Stimulated activated CD4-positive, alpha-beta T cell treated with anti-CD3 and anti-CD28 coated beads, Interleukin-12 subunit alpha, Interleukin-12 subunit beta, amount 100 ng/mL, for 24 hours (primary cell): ENCODE measurements at places on chromosomes 3 and 15.

GRCh38 chr3:40913641-40914040, 285.7 kb upstream of the CTNNB1 start:
- DNase-seq, result no peak

GRCh38 chr3:129013491-129013891, 12.4 kb downstream of the EFCC1 start:
- DNase-seq, result no peak

- DNase-seq, result no peak
These were observed 86.0 kb downstream of the EFL1 start for GRCh38 chr15:82176542-82176941.

GRCh38 chr3:157159037-157159761, 748 bp downstream of the CCNL1 start:
- peak; percentile 70 for DNase-seq

DNA sequence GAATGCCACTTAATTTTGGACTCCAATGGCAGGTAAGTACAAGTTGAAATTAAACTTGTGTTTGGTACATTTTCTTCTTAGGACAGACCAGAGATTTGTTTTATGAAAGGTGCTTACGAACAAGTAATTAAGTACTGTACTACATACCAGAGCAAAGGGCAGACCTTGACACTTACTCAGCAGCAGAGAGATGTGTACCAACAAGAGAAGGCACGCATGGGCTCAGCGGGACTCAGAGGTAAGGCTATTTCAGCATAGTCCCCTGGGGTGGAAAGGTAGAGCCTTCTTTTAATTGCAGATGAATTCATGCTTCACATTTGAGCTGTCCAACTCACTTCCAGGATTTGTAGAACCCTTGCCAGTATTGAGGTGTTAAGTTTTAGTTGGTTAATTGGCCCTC, 51.4 kb downstream of the ASTE1 start:
- DNase-seq, result no peak

DNA sequence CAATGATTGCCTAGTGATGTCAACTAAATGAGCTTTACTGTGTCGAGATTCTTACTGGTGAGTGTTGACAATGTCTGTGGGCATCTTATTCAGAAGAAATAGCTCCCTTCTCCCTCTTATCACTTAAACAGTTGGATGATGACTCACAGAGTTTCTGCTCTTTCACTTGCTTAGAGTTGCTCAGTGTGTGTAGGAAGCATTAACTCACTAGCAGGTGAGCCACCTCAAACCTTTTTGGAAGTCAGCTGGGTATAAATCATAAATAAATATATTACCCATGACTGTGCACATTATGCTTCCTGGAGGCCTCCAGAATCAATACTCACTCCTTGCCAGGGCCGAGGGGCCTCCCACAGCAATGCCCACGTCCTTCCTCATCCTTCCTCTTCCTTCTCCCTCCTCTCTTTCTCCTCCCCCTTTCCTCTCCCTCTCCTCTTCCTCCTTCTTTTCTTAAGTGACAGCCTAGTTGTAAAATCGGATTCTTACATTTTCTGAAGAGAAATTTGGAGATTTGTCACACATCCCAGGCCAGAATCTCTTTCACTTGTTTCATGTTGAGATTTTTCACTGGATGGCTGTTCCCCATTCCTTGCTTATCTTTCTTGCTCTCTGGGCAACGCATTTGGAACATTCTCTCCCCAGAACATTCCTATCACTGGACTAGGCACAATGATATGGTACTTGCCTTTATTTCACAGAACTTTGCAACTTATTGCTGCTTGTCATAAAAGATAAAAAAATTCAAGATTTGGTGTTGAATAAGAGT, 17.5 kb downstream of the SHC4 start:
- DNase-seq, result no peak

DNA sequence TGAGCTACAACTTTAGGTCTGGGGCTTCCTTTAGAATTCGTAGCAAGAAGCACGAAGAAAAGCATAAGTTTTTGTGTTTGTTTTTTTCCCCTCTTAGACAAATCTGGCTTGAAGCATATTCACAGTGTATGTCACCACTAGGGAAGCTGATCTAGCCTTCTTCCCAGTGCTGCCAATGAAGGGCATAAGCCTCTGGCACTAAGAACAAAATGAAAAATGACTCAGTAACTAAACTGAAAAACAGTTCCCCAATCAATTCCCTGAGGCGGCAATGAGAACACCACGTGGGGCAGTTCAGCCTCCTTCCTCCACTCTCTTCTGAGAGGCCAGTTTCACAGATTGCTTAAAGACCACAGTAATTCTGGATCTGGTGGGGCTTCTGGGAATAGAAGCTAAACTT, 338.1 kb downstream of the GAP43 start:
- no peak for DNase-seq

- DNase-seq, result no peak
These were observed 33.3 kb downstream of the CMTM6 start for GRCh38 chr3:32469151-32469874.

DNA sequence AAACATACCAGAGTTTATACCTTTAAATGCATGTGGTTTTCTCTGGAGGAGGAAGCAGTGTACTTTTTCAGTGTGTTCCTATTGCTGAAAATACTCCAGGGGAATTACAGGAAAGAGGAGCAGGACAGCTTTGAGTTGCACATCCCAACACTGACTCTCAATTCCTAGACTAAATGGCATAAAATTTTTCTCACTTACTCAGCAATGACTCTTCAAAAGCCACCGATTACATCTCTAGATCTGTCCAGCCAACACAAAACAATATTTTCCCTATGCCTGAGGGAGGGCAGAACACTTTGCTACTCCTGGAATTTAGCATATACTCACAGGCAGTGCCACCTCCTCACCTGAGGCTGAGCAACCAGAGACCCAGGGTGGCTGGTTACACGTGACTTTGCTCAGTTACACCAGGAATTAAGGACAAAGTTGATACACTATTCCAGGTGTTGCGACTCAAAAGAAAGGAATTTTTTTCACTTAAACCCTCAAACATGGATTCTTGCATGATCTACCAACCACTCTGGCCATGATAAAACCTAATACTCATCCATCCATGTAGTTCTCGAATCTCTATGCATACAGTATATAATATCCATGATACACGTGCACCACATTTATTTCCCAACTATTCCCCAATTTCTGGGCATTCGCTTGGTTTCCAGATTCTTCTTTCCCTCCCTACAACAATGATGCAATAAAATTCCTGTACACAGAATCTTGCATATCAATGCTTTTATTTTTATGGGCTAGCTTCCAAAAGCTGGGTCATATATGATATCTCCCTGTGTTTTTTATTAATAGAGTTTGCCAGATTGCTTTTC, 194.6 kb downstream of the THRB start:
- DNase-seq, result no peak

DNA sequence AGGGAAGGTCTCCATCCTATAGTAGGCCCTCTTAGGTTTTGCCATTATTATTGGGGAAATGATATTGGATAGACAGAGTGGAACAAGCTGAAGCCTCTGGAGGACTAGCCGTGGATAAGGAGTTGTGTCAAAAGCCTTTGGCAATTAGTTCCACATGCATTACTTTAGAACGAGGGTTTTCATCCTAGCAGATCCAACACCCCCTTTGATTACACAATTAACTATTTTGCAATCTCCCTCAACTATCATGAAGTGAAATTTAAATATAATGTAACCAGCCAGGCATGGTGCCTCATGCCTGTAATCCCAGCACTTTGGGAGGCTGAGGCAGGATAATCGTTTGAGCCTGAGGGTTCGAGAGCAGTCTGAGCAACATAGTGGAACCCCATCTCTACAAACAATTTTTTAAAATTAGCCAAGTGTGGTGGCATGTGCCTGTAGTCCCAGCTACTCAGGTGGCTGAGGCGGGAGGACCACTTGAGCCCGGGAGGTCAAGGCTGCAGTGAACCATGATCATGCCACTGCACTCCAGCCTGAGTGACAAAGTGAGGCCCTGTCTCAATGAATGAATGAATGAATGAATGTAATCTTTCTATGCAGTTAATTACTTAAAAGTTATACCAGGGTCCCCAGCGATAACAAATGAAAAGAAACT, 56.8 kb downstream of the PXYLP1 start:
- no peak for DNase-seq

GRCh38 chr3:69199942-69200341, 77.5 kb upstream of the LMOD3 start:
- DNase-seq, result no peak

DNA sequence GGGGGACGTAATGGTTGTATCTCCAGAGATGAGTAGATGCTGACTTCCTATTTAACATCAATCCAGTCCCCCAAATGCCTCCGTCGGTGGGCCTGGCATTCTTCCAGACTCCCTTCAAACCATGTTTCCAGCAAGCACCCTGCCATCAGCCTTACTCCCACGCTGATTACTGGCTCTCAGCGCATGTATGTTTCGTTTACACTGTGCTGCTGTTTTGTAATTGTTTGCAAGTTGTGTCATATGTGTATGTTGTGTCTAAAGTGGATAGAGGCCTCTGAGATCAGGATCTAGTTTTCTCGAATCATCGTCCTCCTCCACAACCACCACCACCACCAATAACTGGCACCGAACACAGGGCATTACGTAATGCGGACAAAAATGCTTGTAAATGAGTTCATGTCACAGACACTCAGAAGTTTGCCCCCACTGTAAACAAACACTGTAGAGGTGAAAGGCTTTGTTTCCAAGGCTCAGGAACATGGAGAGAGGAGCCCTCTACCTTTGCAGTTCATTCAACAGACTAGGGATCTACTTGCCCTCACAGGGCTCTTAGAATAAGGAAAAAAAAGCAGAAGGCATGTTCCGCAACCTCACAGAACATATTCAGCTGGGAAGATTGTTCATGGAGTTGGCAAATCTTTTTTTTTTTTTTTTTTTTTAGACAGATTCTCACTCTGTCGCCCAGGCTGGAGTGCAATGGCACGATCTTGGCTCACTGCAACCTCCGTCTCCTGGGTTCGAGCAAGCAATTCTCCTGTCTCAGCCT, 46.1 kb upstream of the SEMA4B start:
- DNase-seq, result no peak

DNA sequence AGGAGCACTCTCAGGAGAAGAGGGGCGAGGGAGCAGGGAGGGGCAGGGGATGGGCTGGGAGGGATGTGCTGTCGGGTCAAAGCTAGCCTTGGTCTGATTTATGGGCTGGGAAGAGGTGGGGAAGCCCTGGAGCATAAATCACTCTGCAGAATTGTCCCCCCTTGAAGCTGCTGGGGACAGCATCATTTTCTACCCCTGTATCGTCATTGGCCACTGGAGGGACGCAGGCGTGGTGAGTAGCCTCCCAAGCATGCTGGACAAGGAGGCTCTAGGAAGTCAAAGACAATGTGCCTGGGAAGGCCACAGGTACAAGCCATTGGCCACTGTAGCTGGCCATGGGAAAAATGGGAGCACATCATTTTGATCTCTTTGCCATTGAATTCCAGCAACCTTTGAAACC, 175.5 kb upstream of the CTDSPL start:
- DNase-seq, result no peak

DNA sequence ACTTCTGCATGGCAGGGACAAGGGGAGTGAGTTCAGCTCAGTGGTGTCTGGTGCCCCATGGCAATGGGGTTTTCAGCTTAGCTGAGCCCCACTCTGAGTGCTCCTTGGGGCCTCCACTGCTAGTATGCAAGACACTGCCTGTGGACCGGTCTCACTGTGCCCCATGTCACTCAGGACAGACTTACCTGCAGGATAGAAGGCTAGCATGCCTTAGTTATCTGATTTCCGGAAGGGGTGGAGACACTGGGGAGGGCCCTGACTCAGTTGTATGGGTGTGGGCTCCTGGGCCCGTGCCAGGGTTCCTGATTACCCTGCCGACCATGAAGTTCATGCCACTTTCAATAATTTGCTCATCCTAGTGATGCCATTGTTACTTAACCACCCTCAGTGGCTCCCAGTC, 4.3 kb upstream of the SLC6A20 start:
- DNase-seq, result no peak

DNA sequence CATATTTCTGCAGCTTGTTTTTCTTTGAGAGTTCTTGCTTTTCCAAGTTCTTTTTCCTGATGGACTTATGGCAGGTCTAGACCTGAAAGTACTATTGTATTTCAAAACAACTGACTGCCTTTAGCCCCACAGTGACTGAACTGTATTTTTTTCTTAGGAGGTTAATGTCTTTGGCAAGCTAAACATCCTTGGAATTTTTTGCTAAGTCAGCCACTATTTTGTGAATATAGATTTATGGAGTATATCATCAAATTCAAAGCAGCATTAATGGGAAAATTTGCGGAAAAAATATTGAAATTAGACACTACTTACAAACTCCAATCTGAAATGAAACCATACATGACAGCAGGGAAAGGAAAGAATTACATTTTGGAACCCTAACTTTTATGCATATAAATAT, 8.6 kb downstream of the PIK3CA start:
- DNase-seq, result no peak

DNA sequence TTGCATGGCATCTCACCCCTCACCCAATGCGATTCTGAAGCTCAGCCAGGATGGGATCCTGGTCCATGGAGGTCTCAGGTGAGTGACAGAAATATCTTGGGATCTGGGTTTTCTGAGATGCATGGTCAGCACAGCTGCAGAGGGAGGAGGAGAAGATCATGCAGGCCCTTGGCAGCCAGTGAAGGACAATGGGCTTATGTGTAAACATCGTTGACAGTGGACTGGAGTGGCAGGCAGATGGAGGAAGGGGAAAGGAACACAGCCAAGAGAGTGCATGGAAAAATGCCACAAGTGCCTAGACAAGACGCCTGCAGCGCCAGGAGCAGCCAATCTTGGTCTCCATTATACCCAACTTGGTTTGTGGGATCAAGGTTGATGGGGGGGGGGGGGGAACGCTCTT, 347.9 kb downstream of the MCTP2 start:
- no peak for DNase-seq

GRCh38 chr3:7950890-7951289, 550.7 kb upstream of the LMCD1 start:
- DNase-seq, result no peak

- DNase-seq, result no peak
These were observed 33.9 kb upstream of the MYZAP start for GRCh38 chr15:57557810-57558209.

DNA sequence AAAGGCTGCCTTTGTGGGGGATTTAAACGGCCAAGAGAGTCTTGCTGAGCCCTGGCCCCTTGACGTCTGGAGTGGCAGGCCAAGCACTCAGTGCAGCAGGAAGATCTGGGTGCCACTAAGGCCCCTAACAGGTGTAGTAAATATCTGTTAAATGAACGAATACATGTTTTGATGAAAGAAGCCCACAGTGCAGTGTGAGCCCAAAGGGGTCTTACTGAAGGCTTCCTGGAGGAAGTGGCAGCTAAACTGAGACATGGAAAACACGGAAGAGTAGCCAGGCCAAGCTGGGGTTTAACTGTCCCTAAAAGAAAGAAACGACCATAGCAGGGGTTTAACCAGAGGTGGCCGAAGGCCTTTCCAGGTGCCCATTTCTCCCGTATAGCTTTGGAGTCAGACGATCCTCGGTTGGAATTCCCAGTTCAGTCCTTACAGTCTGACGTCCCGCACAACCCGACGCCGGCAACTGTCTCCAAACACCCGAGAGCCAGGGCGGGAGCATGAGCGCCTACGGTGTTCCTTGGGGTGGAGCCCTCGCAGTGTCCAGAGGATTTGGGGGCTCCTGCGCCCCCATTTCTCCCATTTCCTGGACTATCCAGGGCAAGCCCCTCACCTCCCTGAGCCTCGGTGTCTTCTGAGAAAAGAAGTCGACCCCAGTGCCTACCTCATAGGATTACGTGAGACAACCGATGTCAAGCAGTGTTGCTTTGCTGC, 910 bp upstream of the ABHD6 start:
- DNase-seq, result no peak
